Activated CD4-positive, alpha-beta memory T cell treated with anti-CD3 and anti-CD28 coated beads for 36 hours (primary cell): ENCODE measurements at places on chromosomes 1 and 21. TPM values are rescaled to one million over a fixed set of nuclear protein-coding genes. Genes with fewer than 3 reads are reported as not detected.
A peak's percentile ranks its signal among the peaks of the same experiment; 100 is the strongest.

- H3K27me3 ChIP-seq: no peaks in the 10 kb centered on the region
- H3K36me3 ChIP-seq: peaks cover 34% of the 10 kb centered on the region
- no peak for DNase-seq
- H3K4me3 ChIP-seq: peak overlapping the region; percentile 57
- H3K27ac ChIP-seq: peak overlapping the region; percentile 85
Measured at GRCh38 chr1:226712742-226713419, 26.2 kb downstream of the ITPKB start.

GRCh38 chr1:45682942-45683341, 3.4 kb downstream of the GPBP1L1 start:
- DNase-seq: no peak
- H3K4me3 ChIP-seq: no peak overlapping the region
- H3K4me1 ChIP-seq: peaks cover 61% of the 10 kb centered on the region
- H3K27me3 ChIP-seq: no peaks in the 10 kb centered on the region
- H3K36me3 ChIP-seq: peaks cover 10% of the 10 kb centered on the region

- H3K36me3 ChIP-seq: no peaks in the 10 kb centered on the region
- peak within 1 kb of the TSS; percentile 57 for H3K4me3 ChIP-seq
- no peak within 1 kb of the TSS for H3K27ac ChIP-seq
Measured at GRCh38 chr1:181483285-181484195, at the start of gene CACNA1E. TSS of gene CACNA1E (plus strand) at chr1:181483517. CDS start at chr1:181483745, 228 bp downstream.

- H3K4me3 ChIP-seq: no peak overlapping the region
- H3K27me3 ChIP-seq: no peaks in the 10 kb centered on the region
- H3K27ac ChIP-seq: peak overlapping the region; percentile 69
- H3K36me3 ChIP-seq: peaks cover 25% of the 10 kb centered on the region
- peak; percentile 22 for DNase-seq
Measured at GRCh38 chr1:113792471-113792870, 19.8 kb downstream of the RSBN1 start.

GRCh38 chr1:216015116-216015515, 408.1 kb downstream of the USH2A start:
- no peak overlapping the region for H3K4me3 ChIP-seq
- H3K27ac ChIP-seq: no peak overlapping the region
- H3K27me3 ChIP-seq: no peaks in the 10 kb centered on the region
- no peaks in the 10 kb centered on the region for H3K36me3 ChIP-seq
- H3K4me1 ChIP-seq: no peaks in the 10 kb centered on the region

- H3K36me3 ChIP-seq: peaks cover 11% of the 10 kb centered on the region
- H3K27me3 ChIP-seq: no peaks in the 10 kb centered on the region
- H3K4me1 ChIP-seq: peaks cover 36% of the 10 kb centered on the region
- DNase-seq: no peak
Measured at GRCh38 chr21:43786300-43786806, 3.0 kb upstream of the RRP1 start.

GRCh38 chr21:36902793-36903192, 63.7 kb downstream of the HLCS start:
- no peak overlapping the region for H3K4me3 ChIP-seq
- H3K27ac ChIP-seq: peak overlapping the region; percentile 93
- peaks cover 43% of the 10 kb centered on the region for H3K4me1 ChIP-seq
- peak; percentile 40 for DNase-seq
- H3K27me3 ChIP-seq: no peaks in the 10 kb centered on the region
- peaks cover 13% of the 10 kb centered on the region for H3K36me3 ChIP-seq

- H3K27ac ChIP-seq: no peak overlapping the region
- no peaks in the 10 kb centered on the region for H3K36me3 ChIP-seq
- no peaks in the 10 kb centered on the region for H3K27me3 ChIP-seq
- no peak overlapping the region for H3K4me3 ChIP-seq
- no peaks in the 10 kb centered on the region for H3K4me1 ChIP-seq
Measured at GRCh38 chr21:42703965-42704364, 50.5 kb downstream of the PDE9A start.

SLAMF6 gene
- 38.3 TPM for total RNA-seq

PTAFR gene
- 0.19 TPM for total RNA-seq

SHE gene
- total RNA-seq: not detected

HPDL gene
- total RNA-seq: 12.7 TPM

TMEM200B gene
- total RNA-seq: 2.1 TPM

DCST1 gene
- 0.14 TPM for total RNA-seq
